Activated CD8-positive, alpha-beta T cell treated with anti-CD3 and anti-CD28 coated beads, Interleukin-2, amount 10 ng/mL, durations not matched to agents 7 days and 5 days (primary cell): ENCODE measurements at places on chromosomes 3 and 15. TPM values are rescaled to one million over a fixed set of nuclear protein-coding genes. Genes with fewer than 3 reads are reported as not detected.

DNA sequence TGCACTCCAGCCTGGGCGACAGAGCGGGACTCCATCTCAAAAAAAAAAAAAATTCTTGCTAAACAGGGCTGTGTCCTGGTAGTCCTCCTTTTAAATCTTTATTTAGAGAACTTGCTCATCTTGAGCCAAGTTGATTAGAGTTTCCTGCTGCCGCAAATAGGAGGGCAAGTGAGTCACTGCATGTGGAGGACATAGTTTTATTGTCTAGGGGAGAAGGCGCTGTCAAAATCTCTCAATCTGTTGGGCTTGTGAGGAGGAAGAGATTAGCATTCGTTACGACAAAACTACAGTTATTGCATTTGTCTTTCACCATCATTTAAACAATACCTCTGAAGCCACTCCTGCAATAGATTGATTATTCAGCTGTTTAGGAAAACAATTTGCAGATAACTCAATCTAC is 11.5 kb downstream of the MUC4 start:
- no peak for DNase-seq

GRCh38 chr3:11391174-11391879 is 119.1 kb downstream of the ATG7 start:
- no peak for DNase-seq

DNA sequence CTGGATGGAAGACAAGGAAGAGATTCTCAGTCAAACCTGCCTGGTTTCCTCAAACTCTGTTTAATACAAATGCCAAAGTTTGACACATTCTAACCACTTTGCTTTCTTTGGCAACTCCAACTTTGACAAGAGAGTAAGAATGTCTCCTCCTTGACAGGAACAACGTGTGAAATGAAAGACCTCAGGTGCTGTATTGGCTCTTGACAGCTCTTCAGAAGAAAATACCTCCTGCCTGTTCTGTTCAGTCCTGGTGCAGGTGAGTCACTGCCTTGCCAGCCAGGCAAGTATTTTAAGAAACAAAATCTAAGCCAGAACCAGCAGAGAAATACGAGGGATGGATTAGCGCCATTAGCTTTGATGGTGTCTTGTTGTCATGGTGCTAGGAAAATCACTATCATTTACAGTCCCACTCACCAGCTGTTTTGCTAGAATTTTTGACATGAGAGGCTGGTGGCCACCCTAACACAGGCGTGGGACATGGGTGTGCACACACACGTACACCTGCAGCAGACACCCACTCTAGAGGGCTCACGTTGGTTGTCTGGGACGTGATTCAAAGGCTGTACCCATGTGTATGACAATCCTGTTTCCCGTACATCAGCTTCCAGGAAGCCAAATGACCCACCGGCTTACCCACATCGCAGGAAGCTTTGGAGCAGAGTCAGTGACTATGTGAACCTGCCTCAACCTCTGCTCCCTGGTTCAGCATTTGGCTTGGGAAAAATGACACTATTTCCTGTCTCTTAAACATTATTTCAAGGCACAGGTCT is 60.4 kb downstream of the CCNL1 start:
- DNase-seq = no peak

The CPA3 gene
- total RNA-seq = not detected

The ARRDC4 gene
- total RNA-seq = 0.18 TPM

DNA sequence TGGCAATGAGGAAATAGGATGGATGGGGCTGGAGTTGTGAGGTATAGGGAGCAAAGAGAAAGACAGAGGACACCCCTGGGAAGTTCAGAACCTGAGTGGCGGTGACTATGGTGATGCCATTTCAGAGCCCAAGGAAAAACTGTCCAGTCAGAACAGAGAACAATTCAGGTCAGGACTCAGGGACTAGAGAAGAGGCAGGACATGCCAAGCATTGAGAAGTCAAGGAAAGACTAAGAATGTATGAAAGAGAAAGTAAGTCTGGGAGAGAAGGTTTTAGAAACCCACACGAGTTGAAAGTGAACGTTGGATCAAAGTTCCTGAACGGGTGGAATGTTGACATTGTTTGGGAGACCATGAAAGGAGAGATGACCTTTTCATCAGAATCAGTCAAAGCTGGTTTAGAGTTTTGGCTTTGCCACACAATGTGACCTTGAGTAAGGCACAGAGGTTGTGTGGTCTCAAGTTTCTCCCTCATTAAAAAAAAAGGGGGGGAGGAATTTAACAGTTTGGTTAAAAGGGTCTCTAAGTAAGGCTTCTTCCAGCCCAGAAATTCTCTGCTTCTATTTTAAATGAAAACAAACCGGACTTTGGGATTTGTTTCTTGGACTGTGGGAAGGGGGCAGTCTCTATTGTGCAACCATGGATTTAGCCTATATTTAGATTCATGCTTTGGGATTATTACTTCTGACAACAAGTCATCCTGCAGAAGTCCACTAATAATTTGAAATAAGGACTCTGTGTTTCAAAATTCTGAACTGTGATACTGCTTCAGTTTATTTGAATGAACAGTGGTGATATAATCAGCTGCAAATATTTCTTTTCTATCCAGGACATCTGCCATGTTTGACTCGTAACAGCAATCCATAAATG is 315.9 kb upstream of the TBL1XR1 start:
- no peak for DNase-seq

DNA sequence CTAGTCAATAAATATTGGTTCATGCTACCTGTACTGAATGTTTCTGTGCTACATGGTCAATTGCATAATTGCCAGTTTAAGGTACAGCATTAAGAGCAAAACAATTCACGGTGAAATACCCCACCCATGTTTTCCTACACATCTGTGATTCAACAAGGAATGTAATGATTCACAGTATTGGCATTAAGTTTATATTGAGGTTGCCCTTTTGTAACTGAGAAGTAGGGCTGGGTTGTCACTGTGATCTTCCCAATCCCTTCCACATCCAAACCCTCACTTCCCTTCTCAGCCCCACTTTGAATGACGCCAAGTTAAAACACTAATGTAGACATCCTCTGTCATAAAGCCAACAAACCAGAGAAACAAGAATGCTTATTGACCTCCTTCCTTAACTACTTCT is 112.0 kb upstream of the TJP1 start:
- DNase-seq = no peak

The SPTBN5 gene
- 0.16 TPM for total RNA-seq

DNA sequence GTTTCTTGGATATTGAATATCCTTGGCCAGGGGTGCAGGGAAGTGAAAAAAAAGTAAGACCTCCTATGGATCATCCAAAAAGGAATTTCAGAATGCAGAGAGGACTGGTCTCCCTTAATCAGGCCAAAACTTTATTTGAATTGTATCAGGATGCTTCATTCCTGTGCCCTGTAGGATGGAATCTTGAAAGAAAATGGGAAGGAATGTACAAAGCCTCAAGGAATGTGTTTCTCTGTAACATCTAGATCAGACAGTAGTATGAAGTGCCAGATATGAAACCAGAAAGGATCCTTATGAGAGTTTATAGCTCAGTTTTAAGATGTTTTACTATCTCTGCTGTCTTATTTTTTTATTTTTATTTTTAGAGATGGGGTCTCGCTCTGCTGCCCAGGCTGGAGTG is 6.5 kb upstream of the GSK3B start:
- no peak for DNase-seq

The CRYGS gene
- total RNA-seq = 5.6 TPM

GRCh38 chr3:46512191-46512749 is 14.5 kb downstream of the RTP3 start:
- DNase-seq = no peak

GRCh38 chr3:90026406-90026805 is 919.0 kb downstream of the EPHA3 start:
- no peak for DNase-seq

DNA sequence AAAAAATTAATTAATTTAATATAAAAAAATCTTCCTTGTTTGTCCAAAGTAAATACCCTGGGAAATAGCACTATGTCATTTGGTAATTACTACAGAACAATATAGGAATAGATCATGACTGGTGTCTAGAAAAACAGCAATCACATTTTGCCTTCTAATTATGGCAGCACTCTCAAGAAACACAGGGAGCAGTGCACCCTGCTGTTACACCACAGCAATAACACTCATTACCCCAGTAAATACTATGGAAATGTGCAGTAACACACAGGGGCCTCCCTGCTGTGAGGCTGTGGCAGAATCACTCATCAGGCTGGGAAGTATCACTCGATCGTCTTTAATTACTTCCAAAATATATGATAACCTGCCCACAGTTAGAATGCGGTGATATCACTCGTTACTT is 646.0 kb downstream of the TUSC7 start:
- DNase-seq = no peak

DNA sequence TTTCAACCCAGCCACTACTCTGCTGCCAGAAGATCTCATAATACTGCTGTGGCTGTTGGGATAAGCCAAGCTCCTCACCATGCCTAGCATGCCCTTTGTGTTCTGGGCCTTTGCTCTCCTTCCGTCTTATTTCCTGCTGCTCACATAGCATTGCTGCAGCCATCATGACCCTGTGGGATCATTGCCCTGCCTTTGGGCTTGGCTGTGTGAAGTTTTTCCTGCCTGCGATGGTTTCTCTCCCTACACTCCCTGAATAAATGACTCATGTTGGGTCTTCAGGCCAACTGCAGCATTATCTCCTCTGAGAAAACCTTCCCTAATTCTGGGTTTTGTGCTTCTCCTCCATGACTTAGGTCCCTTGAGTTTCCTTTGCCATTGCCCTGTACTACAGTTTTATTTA is 20.8 kb upstream of the TRA2B start:
- DNase-seq = no peak

DNA sequence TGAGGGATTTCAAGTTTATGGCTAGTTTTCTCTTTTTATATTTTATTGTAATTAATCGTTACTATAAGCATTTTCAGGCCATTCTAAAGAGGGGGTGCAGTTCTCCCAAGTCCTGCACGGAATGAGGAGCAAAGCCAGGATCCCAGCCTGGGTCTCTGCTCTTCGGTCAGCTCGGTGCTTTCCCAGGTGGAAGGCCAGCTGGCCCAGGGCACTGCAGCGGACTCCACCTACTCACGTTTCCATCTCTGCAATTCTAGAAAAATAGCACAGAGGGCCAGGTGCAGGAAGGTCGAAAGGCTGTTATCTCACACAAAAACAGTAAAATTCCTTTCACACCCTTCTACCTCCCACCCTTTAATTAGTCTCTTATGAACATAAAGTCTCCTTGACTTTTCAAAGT is 59.5 kb upstream of the HES1 start:
- no peak for DNase-seq

GRCh38 chr3:24519368-24520100 is 24.9 kb upstream of the THRB start:
- no peak for DNase-seq

The ZNF620 gene
- 4.0 TPM for total RNA-seq

DNA sequence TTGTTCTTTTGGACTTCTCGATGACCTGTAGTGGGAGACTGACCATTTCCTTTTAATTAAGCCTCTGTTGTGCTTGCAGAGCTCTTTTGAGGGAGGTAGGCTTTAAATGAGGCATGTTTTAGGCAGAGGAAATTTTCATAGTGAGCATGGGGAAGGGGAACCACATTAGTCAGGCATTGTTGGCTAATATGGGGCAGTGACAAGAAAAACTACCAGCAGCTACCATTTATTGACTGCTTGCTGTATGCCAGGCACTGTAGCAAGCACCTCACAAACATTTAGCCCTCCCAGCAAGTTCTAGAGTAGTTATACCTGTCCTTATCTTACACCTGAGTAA is 10.9 kb downstream of the ATG7 start:
- DNase-seq = no peak

The AADACL2 gene
- not detected for total RNA-seq

The MTFMT gene
- 16.2 TPM for total RNA-seq

DNA sequence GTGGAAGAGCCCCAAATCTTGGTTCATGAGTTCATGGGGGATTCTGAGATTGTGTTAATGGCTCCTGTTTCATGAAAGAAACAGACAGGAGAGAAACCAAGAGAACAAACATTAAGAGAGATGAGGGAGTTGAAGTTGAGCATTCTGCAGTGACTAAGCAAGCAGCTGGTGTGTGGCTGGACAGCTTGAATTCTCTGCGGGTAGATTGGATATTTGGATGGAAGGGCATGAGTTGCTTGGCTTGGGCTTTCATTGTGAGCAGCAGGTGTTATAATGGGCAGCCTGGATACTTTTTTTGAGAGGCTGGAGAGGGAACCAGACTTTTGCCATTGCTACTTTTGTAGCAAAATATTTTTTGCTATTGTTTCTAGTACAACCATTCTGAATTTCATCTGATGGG is 346.8 kb upstream of the SATB1 start:
- no peak for DNase-seq

GRCh38 chr15:65258375-65259262 is 28.1 kb downstream of the PARP16 start:
- no peak for DNase-seq

DNA sequence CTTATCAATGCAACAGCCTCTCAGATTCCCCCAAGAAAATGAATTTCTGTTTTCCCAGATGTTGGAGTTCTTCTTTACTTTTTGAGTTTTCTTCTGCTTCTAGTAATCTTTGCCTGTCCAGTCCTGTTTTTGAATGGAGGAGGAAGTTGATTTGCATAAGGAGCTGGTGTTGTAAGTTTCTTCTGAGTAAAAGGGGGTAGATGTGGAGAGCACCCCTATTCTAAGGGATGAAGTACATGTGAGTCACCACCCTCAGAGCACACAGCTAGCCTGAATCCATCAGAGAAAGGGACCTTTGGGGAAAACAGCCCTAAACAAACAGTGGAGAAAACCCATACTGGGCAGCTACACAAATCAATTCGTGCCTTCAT is 34.5 kb downstream of the ACAA1 start:
- no peak for DNase-seq

GRCh38 chr3:9590282-9590791 is 36.7 kb upstream of the LHFPL4 start:
- no peak for DNase-seq

DNA sequence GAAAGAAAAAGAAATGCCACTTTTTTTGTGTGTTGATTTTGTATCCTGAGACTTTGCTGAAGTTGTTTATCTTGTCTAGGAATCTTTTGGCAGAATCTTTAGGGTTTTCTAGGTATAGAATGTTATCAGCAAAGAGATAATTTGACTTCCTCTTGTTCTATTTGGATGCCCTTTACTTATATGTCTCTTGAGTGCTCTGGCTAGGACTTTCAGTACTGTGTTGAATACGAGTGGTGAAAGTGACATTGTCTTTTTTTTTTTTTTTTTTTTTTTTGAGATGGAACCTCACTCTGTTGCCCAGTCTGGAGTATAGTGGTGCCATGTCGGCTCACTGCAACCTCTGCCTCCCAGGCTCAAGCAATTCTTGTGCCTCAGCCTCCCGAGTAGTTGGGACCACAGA is 64.7 kb upstream of the NPHP3 start:
- DNase-seq = no peak

- DNase-seq = no peak
These were observed 465.3 kb upstream of the ALCAM start for GRCh38 chr3:104901396-104901795.

The BFSP2 gene
- 0.42 TPM for total RNA-seq

The GASK1A gene
- total RNA-seq = not detected

The DUOX1 gene
- total RNA-seq = not detected

GRCh38 chr15:39752246-39752645 is 30.4 kb downstream of the FSIP1 start:
- no peak for DNase-seq
